ENCODE measurements at places on chromosomes 6 and 20. TPM values are rescaled to one million over a fixed set of nuclear protein-coding genes. Genes with fewer than 3 reads are reported as not detected.

DNA sequence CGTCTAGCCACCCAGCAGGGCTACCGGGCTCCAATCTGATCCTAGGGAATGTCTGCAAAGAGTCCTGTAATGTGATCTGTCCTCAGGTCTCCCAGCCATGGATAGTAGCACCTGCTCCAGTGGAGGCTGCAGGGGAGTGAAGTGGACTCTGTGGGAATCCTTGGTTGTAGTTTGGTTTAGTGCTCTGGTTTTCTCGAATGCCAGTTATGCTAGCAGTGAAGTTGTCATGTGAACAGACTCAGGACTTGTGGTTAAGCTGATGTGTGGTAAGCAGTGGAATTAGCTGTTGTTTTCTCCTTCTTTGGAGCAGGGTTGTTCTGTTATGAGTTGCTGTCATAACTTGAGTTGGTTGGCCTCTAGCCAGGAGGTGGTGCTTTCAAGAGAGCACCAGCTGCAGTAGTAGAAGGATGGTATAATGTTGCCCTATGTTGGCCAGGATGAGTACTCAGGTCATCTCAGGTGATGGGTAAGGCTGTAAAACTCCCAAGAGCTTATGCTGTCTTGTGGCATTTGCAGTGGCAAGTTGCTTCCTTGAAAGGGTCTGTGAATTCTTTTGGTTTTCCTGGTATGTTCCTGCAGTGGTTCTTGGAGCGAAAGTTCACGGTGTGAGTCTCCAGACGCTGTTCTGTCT is 390.2 kb downstream of the UTRN start:
- H3K4me3 ChIP-seq = no peak overlapping the region
- no peaks in the 10 kb centered on the region for H3K27me3 ChIP-seq
- H3K36me3 ChIP-seq = no peaks in the 10 kb centered on the region
- DNase-seq = no peak

DNA sequence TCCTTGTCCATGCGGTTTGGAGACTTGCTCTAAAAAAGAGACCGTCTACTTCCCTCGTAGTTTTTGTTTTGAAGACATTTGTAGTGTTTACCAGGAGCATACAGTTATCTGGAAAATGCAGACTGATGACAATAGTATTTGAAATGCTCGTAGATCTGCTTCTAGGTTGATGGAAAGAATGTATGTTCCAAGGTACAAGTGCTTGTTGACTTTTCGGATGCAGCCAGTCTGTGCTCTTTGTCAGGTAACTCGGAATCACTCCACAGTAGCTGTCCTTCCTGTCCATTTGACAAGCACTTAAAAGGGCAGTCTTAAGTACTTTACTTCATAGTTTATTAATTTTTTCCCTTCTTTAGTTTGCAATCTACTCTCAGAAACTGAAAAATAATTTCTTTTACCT is 194.8 kb downstream of the ESR1 start:
- H3K4me3 ChIP-seq = no peak overlapping the region
- H3K27ac ChIP-seq = no peak overlapping the region
- H3K36me3 ChIP-seq = no peaks in the 10 kb centered on the region
- no peaks in the 10 kb centered on the region for H3K4me1 ChIP-seq

The CRISP2 gene
- not detected for total RNA-seq

- no peaks in the 10 kb centered on the region for H3K36me3 ChIP-seq
- DNase-seq = peak; percentile 34
- H3K4me3 ChIP-seq = no peak overlapping the region
- H3K27ac ChIP-seq = no peak overlapping the region
Observed at GRCh38 chr6:145756170-145756662, 20.9 kb upstream of the EPM2A start.

- no peak overlapping the region for H3K27ac ChIP-seq
- DNase-seq = no peak
- H3K36me3 ChIP-seq = no peaks in the 10 kb centered on the region
- no peak overlapping the region for H3K4me3 ChIP-seq
Observed at GRCh38 chr20:5797843-5798462, 47.8 kb downstream of the SHLD1 start.

GRCh38 chr6:53236241-53236640 is 87.6 kb upstream of the GCM1 start:
- no peaks in the 10 kb centered on the region for H3K27me3 ChIP-seq
- no peak overlapping the region for H3K4me3 ChIP-seq
- no peak overlapping the region for H3K27ac ChIP-seq
- no peaks in the 10 kb centered on the region for H3K36me3 ChIP-seq
- no peak for DNase-seq
- peaks cover 8% of the 10 kb centered on the region for H3K4me1 ChIP-seq

GRCh38 chr6:75349262-75349984 is 64.8 kb upstream of the TMEM30A start:
- no peak overlapping the region for H3K27ac ChIP-seq
- peak; percentile 42 for DNase-seq
- H3K36me3 ChIP-seq = peaks cover 49% of the 10 kb centered on the region
- H3K27me3 ChIP-seq = no peaks in the 10 kb centered on the region
- peak overlapping the region; percentile 33 for H3K4me3 ChIP-seq

The LIN28B gene
- total RNA-seq = not detected

Measured in heart left ventricle (tissue), 16 donors.